ENCODE measurements at places on chromosomes 4 and X. TPM values are rescaled to one million over a fixed set of nuclear protein-coding genes. Genes with fewer than 3 reads are reported as not detected.
A peak's percentile ranks its signal among the peaks of the same experiment; 100 is the strongest.

MND1 gene
- not detected for polyA plus RNA-seq

DNA sequence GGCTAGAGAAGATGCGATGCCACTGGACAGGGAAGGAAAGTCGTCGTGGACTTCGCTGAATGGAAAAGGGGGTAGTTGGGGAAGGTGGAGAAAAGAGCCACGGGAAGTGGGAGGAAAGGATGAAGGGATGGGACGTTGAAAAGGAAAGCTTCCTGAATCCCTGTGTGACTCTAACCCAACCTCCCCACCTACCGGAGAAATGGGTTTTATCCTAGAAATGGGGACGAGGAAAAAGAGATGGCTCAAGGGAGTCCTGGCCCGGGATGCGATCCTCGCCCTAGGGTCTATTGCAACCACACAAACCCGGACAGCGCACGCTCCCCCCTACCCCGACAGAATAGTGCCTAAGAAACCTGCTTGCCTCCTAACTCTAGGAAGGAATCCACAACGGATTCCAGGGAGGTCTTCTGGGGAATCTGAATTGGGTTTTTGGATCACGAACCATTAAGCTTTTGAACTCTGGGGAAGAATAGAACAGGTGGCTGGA lies 738 bp upstream of the TSPAN5 start:
- DNase-seq: no peak

GRCh38 chr4:140267576-140267975 lies 105.9 kb upstream of the SCOC start:
- DNase-seq: no peak

CSAG2 gene
- polyA plus RNA-seq: not detected

- DNase-seq: peak; percentile 12
Observed at GRCh38 chr4:2789793-2790582, 2.9 kb upstream of the SH3BP2 start.

DNA sequence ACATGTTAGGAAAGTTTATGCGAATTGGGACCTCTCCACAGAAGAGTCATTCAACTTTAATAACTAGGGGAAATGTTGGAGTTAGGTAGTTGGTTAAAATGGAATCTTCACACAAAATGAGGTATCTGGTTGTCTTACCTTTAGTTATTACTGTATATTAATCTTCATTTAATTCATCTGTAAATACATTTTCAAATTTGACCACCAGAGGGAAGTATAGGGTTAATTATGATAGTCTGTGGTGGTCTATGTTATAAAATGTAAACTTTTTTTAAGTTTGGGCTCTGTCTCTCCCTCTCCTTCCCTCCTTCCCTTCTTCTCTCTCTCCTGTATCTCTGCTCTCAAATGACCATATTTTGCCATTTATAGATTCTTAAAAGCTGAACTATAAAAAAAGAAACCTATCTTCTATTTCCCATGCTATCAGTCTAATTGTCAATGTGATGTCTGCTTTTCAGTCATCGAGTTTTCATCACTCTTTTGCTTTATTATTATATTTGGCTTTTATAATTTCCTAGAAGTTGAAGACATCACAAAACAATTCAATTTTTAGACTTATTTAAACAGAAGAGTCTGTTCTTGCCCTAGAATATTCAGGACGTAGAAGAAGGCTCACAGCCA lies 49.8 kb downstream of the TMEM144 start:
- no peak for DNase-seq

- DNase-seq: no peak
Observed at GRCh38 chrX:41152221-41152620, 67.0 kb downstream of the USP9X start.

GRCh38 chr4:126358041-126358440 lies 1043.3 kb downstream of the FAT4 start:
- DNase-seq: no peak

- DNase-seq: peak; percentile 56
Observed at GRCh38 chrX:119488749-119489148, 20.5 kb downstream of the SLC25A5 start.

DNA sequence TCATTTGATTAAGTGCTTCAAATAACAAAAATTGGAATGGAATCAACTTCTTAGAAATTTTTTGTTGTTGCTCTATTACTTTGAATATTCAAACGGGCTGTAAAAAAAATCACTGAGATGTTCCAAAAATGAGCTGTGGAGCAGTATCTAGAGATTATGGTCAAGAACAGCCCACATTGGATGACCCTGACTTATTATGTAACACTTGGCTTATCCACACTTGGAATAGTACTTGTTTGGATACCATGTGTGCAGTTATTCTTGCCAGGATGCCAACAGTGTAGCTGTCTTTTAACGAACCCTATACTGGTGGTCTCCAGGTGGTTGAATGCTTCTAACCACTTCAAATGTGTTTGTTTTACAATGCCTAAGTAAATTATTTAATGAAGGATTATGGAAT lies 64.9 kb upstream of the CAMK2D start:
- no peak for DNase-seq

DNA sequence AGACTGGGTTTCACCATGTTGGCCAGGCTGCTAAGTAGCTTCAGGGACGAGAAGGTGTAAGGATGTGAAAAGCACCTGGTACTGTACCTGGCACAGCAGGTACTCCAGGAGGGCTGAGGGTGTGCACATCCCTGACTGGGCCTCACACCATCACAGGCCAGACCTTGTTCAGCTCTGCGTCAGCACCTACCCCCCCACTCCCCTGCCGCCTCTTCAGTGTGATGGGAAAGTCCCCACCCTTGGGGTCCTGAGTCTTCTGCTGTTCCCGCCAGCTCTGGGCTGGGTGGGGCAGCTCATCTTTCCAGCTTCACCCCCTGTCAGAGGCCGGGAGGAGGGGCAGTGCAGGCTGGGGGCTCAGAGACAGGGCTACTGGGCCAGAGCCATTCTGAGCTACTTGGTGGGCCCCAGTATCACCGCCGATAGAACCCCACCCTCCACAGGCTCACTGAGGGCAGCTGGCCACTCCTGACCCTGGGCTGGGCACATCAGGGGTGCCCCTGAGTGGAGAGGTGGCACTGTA lies 6.7 kb upstream of the SH3BP2 start:
- DNase-seq: peak; percentile 90

FREM3 gene
- polyA plus RNA-seq: not detected

GRCh38 chr4:26044524-26044923 lies 130.5 kb downstream of the SMIM20 start:
- DNase-seq: no peak

GRCh38 chr4:93029769-93030168 lies 726.0 kb downstream of the GRID2 start:
- no peak for DNase-seq

DNA sequence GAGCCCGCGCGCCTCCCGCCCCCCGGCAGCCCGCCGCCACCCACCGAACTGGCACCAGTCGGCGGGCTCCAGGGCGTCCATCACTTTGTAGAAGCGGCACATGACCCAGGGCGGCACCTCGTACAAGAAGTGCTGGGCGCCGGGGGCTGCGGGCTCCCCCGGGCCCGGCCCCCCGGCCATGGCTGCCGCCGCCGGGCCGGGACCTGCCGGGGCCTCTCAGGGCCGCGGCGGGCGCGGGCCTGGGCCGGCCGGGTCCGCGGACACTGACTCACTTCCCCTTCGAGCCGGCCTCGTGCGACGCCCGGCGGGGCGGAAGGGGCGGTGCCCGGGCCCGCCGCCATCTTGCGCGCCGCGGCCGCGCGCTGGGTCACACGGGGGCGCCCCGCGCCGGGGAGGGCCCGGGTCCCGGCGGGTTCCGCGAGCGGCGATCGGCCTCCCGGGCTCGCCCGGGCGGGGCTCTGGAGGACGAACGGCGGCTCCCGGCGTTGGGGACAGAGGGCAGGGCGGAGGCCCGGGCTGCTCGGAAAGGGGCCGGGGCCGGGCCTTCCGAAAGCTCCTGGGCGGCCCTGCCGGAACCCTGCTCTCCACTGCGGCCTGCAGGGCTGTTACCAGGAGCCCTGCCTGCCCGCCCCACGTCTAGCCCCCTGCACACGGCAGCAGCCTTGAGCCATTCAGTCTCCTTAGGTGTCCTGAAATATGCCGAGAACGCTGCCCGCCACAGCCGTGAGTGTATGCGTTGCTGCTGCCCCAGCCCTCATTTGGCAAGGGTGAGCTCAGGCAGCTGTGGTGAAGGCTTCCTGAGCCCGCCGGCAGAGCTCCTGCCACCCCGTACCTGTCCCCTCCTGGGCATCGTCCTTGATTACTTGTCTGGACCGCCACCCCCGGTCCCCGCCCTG lies at the start of gene IRAK1:
TSS of gene IRAK1 (minus strand) at position 270 of the 896 bp plus-strand sequence. CDS start at position 180, 90 bp downstream.
- DNase-seq: peak; percentile 74

- DNase-seq: no peak
Observed at GRCh38 chrX:34629572-34629971, 27.5 kb downstream of the TMEM47 start.

PDHA1 gene
- 82.4 TPM for polyA plus RNA-seq

DNA sequence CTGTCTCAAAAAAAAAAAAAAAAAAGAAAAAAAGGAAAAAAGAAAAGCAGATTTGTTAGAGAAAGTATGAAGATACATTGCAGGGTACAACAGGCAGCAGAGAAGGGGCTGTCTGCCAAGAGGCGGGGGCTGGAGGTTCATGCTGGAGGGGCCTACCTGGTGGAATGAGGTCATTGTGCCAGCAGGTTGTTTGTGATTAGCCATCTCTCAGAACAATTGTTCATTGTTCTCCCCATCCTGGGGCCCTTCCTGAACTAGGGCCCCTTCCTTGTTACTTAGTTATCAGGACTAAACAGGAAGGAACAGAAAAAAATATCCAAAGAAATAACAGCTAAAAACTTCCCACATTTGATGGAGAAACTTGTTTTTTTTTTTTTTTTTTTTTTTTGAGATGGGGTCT lies 14.0 kb upstream of the GPKOW start:
- DNase-seq: no peak

DNA sequence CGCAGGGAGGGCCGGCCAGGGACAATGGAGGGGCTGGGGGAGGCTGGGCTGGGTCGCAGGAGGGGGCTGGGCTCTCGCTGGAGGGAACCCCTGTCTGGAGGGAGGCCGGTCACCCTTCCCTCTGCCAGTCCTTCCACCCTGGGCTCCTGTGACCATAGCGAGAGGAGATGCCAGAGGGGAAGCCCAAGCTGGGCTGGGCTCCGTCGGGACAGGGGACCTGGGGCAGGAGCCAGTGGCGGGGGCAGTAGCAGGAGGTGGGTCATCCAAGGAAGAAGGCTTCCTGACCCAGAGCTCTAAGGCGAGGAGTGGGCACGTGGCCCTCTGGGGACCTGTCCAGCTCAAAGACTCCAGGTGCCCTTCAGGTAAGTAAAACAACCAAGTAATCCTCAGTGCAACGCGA lies 16.9 kb downstream of the CTAG1B start:
- no peak for DNase-seq

GRCh38 chrX:80011522-80011921 lies 3.0 kb upstream of the TBX22 start:
- DNase-seq: no peak

ERCC6L gene
- 0.61 TPM for polyA plus RNA-seq

WDR17 gene
- polyA plus RNA-seq: 1.4 TPM

LPAR4 gene
- not detected for polyA plus RNA-seq

GRCh38 chrX:133435544-133436124 lies 20.3 kb upstream of the GPC4 start:
- DNase-seq: no peak

GRCh38 chr4:152278505-152279233 lies 257.2 kb downstream of the FBXW7 start:
- no peak for DNase-seq

TRIML2 gene
- not detected for polyA plus RNA-seq

RPS6KA6 gene
- polyA plus RNA-seq: 0.20 TPM

GRCh38 chr4:138236037-138236436 lies 6.1 kb downstream of the SLC7A11 start:
- DNase-seq: no peak

- peak; percentile 75 for DNase-seq
Observed at GRCh38 chrX:120244735-120245498, 5.7 kb upstream of the ZBTB33 start.

GUCY1B1 gene
- 0.09 TPM for polyA plus RNA-seq

DNA sequence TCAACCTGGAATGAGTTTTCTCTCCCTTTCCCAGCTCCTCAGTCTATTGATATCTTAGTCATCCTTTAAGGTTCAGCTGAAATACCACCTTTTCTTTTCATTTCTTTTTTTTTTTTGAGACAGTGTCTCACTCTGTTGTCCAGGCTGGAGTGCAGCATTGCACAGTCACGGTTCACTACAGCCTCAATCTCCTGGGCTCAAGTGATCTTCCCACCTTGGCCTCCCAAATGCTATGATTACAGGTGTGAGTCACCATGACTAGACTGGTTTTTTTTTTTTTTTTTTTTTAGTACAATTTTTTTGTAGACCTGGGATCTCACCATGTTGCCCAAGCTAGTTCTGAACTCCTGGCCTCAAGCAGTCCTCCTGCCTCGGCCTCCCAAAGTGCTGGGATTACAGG lies 28.9 kb downstream of the AFF1 start:
- no peak for DNase-seq

DNA sequence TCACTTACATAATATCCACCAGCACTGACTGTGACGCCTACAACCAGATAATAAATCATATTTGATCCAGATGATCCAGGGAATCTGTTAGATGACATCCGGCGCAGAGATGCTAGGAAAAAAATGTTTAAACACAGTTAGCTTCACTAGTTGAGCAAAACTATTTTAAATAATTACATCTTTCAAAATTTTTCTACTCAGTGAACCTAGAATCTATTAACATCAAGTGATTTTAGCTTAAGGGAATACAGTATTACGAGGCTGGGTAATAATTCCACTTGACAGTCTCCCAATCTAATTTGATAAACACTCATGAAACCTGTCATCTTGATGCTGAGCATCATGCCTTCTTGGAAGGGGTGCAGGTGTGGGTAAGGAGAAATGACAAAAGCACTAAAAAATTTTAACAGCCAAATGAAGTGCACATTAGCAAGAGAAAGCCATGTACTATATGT lies 4.7 kb downstream of the MGARP start:
- DNase-seq: no peak
